ENCODE measurements at places on chromosomes 16 and 17. TPM values are rescaled to one million over a fixed set of nuclear protein-coding genes. Genes with fewer than 3 reads are reported as not detected.

DNA sequence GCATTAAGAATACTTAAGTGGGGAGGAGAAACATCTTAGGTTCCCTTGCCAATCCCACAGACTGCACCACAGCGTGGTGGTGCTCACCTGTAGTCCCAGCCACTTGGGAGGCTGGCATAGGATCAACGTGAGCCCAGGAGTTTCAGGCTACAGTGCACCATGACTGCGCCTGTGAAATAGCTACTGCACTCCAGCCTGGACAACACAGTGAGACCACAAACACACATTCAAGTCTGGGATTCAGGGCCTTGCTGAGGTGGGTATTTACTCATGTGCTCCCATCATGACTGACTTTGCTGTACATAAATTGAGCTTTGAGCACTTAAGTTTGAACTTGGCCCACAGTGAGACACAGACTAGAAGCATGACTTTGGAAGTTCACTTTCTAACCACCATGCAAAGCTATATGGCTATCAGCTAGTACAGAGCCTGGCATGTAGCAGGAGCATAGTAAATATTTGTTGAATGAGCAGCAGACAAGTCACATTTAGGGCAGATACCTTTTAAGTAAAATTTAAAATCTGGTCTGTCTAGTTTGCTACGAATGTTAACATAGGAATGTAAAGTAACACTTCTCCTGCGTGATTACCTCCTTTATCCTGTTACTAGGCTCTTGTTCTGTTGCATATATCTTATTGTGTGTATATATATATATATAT is 33.5 kb downstream of the CEP95 start:
- DNase-seq = no peak

GRCh38 chr17:35735036-35735805 is 3.8 kb downstream of the RASL10B start:
- DNase-seq = no peak

- no peak for DNase-seq
These were observed 9.2 kb downstream of the CACNG1 start for GRCh38 chr17:67053438-67054000.

DNA sequence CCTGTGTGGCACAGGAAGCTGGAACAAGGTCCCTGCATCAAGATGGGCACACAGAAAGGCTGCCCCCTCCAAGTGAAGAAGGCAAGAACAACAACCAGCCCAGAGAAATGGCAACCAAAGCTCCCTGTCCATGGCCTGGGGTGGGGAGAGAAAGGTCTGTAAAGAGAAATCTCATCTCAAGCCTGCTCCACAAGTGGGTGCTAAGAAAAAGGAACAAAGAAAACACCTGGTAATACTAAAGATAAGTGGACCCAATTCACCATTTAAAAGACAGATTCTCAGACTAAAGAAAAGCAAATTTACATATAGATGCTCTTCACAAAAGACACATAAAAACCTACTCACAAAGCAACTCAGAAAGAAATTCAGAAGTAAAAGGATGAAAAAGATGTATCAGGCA is 107.4 kb downstream of the PARN start:
- DNase-seq = no peak

- DNase-seq = peak; percentile 70
These were observed 21.7 kb downstream of the KNOP1 start for GRCh38 chr16:19696328-19696727.

GRCh38 chr16:22977294-22977697 is 163.3 kb downstream of the HS3ST2 start:
- no peak for DNase-seq

- no peak for DNase-seq
These were observed 129.2 kb upstream of the MYOCD start for GRCh38 chr17:12536472-12536871.

- DNase-seq = no peak
These were observed 91.4 kb downstream of the GRIN2A start for GRCh38 chr16:10090816-10091215.

DNA sequence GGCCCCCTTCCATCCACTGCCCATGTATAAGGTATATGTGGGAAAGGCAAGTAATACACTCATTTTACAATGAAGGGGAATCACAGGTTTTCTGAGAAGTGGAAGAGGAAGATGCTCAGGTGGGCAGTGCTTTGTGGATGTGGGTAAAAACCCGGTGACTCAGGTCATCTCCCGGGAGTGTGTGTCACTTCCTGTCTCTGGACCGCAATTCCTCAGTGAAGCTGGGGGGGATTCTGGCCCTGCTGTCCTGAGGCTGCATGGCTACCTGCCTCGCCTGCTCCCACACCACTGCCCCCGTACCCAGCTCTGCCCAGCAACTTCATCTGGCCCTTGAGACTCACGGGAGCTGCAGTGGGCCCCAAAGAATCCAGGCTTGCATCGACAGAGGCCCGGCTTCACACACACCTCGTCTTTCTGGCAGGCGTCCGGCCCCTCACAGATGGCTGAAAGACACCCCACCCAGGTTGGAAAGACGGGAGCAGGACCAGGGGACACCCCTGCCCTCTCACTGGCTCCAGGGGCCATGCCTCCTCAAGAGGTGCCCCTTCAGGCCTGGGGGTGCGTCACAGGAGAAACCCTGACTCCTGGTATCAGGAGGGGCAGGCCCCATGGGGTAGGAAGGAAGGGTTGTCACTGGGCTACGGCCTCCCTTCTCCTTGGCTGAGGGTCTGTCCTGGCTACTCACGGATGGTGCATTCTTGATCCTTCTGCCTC is 882 bp downstream of the SCARF1 start:
- no peak for DNase-seq

- DNase-seq = no peak
These were observed 14.9 kb upstream of the MMD start for GRCh38 chr17:55436224-55437158.

GRCh38 chr17:21008160-21008915 is 34.5 kb downstream of the USP22 start:
- no peak for DNase-seq

DNA sequence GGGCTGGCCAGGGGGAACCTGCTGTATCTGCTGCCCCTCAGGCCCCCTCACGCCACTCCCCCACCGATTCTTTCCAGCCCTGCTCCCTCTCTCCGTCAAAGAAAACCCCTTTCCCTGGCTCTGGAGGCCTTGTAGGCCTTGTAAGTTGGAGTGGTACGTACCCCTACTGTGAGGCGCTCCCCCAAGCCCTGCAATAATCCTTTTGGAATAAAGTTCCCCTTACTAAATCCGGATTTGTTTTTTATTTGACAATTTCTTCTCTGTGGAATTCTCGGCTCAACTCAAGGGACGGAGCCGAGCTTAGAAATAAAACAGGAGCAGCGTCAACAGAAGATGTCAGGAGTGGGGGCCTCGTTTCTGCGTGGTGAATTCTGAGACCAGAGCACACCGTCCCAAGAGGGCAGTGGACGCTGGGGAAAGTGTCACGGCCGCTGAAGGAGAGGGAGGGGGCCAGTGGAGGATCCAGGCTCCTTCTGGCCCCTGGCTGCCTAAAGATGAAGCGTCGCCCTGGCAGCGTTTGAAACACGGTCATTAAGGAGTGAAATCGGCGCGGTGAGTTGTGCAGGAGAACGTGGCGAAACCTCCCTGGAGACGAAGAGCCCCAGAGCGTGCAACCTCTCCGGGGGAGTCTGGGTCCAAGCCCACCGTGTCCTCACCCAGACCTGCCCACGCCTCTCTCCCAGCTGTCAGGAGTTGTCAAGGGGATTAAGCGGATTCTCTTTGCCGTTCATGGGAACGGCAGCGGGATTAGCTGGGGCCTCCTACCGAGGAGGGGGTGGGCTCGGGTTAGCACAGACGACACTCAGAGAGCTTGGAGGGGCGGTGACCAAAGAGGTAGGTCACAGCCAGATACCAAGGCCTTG is 47.0 kb downstream of the SLC7A5 start:
- no peak for DNase-seq

GRCh38 chr17:40024901-40025300 is 9.7 kb downstream of the CSF3 start:
- DNase-seq = no peak

SMIM5 gene
- polyA plus RNA-seq = not detected

GPR139 gene
- not detected for polyA plus RNA-seq

ZG16 gene
- not detected for polyA plus RNA-seq

ABCC3 gene
- 0.39 TPM for polyA plus RNA-seq

MYH2 gene
- polyA plus RNA-seq = 84.6 TPM

TMEM256 gene
- 47.7 TPM for polyA plus RNA-seq

GFAP gene
- 1.2 TPM for polyA plus RNA-seq

IGF2BP1 gene
- polyA plus RNA-seq = 14.0 TPM

NPIPA5 gene
- 15.0 TPM for polyA plus RNA-seq

MPP3 gene
- not detected for polyA plus RNA-seq

NPIPA7 gene
- polyA plus RNA-seq = 7.7 TPM

PPP4C gene
- polyA plus RNA-seq = 51.9 TPM

PYCARD gene
- polyA plus RNA-seq = 11.7 TPM

All from muscle of arm (tissue), 14 donors.